ENCODE measurements at places on chromosomes 6 and 20.
A peak's percentile ranks its signal among the peaks of the same experiment; 100 is the strongest.

DNA sequence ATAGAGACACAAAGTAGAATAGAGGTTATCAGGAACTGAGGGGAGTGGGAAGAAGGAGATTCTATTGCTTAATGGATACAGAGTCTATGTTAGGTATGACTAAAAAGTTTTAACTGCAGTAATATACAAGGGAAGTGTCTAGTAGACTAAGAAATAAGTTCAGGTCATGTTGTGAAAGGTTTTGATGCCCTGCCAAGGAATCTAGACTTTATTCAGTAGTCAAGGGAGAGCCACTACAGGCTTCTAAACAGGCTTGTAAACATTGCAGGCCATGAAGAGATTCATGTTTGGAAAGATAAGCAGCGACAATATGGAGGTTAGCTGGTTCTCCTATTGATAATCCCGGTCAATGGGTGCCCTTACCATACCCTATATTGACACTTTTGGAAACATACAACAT is 352.8 kb upstream of the SOX4 start:
- DNase-seq: no peak

DNA sequence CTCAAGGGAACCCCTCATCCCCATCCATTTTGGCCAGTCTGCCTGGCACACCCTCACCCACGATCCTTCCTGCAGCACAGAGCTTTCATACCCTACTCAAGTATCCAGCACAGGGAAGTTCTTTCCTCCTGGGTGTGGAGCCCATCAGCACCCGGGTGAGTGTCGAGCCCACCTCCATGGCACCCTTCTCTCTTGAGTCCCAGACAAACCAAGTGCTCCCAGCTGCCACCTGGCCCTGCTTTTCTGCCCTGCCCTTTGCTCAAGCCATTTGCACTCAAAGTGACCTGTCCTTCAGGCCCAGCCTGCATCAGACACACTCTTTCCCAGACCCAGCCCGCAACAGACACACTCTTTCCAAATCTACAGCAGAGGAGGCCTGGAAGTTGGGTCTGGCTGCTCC is 257.2 kb downstream of the DLL1 start:
- no peak for DNase-seq

DNA sequence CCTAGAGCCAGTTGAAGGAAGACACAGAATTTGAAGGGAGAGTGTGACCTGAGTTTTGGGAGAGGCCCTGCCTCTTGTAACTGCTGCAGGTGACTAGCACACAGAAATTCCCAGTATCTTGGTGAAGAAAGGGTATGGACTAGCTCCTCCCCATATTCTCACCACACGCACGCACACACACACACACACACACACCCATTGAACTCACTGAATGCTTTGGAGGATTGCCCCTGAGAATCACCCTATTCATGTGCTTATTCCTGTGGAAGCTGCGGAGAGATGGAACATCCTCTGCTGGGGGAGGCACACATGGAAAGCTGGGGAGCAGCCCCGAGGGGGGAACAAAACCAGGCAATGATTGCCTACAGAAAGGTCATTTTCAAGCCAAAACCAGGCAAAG is 6.2 kb upstream of the LMBRD1 start:
- DNase-seq: no peak

DNA sequence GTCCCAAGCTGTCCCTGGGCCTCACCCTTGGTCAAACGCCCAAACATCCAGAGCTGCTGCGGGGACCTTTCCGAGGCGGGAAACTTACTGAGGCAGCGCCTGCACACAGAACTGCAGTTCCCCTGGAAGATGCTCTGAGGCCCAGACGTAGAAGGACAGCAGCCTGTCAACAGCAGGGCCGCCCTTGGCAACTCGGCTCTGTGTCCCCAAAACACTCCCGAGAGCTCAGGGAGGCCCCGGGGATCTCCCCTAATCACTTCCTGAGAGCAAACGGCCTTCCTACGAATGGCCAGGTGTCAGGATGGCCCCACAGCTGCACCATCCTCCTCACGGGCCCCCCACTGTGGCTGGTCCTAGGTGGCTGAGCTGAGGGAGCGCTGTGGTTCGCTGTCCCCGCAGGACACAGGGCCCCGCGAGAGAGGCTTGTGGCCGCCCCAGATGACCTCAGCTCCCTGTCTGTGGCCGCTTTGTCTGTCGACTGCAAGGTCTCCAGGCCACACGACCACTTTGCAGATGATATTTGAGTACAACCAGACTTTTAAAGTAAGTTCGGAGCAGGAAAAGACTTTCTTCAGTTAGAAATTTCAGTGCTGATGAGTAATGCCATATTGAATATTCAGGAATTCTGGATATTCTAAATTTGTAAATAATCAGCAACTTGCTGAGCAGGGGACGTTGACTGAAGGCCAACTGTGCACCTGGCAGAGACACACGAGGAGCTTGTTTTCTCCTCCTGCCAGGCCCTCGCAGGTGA is 46.0 kb downstream of the DLL1 start:
- no peak for DNase-seq

DNA sequence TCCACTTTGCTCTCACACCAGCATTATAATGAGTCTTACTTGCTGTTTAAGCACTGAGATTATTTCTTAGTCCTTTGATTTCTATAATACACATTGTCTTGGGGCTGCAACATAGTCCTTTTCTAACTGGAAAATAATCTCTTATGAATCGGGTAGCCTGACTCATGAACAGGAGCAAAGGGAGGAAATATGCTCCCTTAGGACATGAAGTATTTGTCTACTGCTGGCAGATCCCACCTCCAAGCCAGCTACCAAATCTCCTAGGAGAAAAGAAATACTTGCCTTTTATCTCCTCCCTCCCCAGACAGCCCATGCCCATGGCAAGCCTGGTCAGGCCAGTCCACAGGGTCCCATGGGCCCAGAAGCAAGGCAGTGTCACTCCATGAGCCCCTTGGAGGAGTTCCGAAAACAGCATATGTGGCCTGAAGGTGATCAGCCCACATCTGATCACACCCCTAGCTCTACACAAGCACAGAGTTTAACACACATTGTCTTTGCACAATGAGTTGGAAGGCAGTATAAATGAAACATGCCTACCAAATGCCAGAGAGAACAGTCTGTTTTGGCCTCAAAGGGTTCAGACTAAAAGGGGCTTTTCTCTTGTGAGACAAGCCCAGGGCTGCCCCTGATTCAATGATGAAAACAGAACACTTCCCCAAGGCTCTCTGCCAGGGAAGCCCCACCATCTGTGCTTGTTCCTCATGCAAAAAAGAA is 37.1 kb upstream of the SLC4A11 start:
- no peak for DNase-seq

DNA sequence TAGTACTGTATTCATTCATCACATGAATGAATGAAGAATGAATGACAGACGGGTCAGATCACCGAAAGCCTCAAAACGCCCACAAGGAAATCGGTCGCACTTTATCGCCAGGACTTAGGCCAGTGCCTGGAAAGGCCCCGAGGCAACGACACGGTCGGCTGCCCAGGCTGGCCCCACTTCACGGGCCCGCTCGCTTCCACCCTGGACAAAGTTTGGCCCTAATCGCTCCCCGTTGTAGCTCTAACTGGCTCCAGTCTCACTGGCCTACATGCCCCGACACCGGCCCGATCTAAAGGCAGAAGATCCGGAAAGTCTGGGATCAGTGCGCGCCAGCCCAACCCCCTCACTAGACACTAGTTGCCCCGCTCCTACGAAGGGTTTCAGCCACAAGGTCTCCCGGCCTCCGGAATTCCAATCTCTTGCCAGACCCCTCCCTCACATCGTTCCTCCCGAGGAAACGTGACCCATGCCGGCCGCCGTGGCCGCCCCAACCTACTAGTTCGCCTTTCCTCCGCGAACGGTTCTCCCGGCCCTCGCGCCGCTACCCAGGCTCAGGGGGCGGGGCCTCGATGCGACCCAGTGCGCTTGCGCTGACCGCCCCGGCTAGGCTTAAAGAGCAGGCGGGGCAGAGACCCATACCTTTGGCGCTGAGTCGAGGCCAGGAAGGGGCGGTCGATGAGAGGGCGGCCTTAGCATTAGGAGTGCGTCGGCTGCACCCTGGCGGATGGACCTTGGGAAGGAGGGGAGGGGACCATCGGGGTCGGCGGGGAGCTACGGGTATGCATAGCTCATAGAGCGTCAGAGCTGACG is at the start of the genes GSS and MYH7B:
Gene GSS, minus strand, starts transcription at position 576 of the 810 bp plus-strand sequence. CDS start 3,954 bp downstream, outside the sequence.
Gene MYH7B, plus strand, starts transcription at position 638 of the 810 bp plus-strand sequence. CDS start 22,138 bp downstream, outside the sequence.
- DNase-seq: peak; percentile 90

- DNase-seq: no peak
Observed at GRCh38 chr6:38150681-38151296, 331.3 kb downstream of the ZFAND3 start.

GRCh38 chr6:151323791-151324487 is 67.4 kb downstream of the ZBTB2 start:
- peak; percentile 76 for DNase-seq

DNA sequence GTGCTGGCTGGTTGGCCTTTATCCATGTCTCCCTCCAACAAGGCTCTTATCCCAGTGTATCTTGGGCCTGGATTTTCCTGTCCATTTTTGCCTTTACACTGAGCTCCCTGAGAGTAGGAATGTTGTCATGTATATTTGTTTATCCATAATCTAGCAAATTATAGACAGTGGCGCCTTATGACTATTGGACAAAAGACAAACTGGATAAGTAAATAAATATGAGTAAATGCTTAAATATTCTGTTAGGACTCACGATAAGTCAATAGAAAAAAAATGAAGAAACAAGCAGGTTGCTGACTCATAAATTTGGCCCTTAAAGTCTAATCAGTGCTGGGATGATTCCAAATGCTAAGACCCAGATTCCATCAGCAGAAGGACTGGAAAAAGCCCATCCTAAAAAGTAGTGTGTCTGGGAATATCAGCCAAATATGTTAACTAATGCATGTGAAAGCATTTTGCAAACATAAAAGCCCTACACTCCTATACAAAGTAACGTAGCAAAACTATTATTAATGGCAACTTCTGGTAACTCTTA is 55.0 kb upstream of the PCSK2 start:
- no peak for DNase-seq

DNA sequence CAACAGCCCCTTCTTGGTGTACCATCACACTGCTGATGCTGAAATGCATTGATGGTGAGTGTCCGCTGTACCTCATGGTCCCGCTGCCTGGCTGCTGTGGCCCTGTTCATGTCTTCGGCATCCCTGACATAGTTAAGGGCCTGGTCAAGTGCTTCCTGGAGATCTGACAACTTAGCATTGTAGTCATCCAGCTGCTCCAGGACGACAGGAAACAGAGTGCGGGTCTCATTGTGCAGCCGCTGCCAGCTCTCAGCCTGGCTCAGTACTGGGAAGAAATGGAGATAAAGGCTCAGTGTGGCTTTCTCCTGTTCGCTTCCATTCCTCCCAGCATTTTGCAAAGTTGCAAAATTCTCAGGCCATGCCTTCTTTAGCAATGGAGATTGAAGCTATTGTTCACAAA is 81.8 kb downstream of the LAMA4 start:
- no peak for DNase-seq

GRCh38 chr20:20519269-20519668 is 151.4 kb downstream of the INSM1 start:
- DNase-seq: no peak

DNA sequence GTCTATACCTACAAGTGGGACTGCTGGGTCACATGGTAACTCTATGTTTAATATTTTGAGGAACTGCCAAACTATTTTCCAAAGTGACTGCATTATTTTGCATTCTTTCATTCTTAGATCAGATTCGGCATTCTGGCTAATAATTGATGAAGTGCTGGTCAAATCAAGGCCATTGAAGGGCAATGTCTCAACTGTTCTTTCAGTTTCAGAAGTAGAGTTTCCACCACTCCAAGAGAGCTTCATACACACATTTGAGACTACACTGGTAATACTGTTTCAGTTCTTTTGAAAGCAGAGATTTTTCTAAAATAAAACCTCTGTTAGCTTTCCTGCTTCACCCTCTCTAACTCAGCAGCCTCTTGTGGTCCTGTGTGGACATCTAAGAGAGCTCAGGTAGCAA is 154.5 kb downstream of the CFAP61 start:
- DNase-seq: no peak

DNA sequence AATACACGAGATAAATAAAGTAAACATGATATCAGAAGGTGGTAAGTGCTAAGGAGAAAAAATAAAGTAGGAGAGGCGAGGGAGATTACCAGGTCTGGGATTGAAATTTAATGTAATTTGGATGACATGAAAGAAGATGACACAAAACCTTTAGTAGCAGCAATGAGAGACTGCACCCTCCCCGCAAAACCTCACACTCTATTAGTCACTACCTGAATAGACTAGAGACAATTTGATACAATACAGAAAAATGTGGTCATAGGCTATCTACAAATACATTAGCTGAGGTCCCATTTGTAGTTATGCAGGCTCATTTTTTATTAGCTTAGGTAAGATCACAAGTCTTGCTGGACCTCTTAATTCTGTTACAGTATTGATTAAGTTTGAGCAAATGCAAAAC is 125.5 kb downstream of the LRFN2 start:
- DNase-seq: no peak

DNA sequence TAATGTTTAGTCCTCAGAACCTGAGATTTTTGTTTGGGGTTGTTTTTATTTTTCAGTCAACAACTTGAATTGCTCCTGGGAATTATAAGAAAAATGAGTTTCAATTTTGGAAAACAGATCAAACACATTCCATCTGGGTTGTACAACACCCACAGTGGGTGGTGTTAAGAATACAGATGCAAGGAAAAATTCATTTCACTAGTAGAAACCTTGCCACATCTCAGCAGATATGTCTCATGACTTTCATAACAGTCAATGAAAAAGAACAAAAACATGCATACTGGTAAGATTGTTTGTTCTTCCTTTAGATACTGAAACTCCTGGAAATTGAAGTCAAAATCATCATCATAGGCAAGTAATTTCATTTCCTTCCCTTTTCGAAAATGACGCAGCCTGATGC is 78.9 kb downstream of the MOXD1 start:
- DNase-seq: no peak

GRCh38 chr20:51014797-51015722 is 7.8 kb downstream of the KCNG1 start:
- peak; percentile 35 for DNase-seq

GRCh38 chr6:118509009-118509617 is 39.0 kb upstream of the PLN start:
- no peak for DNase-seq

DNA sequence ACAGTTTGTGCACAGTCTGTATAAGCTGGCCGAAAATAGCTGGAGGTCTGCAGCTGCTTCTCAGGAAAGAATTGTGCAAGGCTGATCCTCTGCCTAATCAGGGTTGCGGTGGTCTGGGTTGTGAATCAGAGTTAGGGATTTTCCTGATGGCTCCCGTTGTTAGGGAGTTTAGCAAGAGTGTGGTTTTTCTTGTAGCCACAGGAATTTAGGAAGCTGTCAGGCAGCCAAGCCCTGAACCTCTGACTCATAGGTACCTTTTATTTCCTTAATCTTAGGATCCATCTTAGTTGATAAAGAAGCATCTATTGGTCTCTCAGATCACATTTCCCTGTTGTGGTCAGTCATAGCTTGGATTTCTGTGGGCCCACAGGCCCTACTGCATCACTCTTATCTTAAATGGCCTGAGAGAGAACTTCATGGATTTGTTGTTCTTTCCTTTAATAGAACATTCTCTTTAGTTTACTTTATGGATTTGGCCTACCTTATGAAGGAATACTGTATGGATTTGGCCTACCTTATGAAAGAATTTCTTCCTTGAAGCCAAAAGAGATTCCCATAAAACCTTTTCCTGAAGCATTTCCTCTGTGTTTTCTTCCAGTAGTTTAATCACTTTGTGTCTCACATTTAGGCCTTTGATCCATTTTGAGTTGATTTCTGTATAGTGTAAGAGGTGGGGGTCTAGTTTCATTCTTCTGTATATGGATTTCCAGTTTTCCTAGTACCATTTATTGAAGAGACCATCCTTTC is 10.3 kb downstream of the KIF25 start:
- no peak for DNase-seq

- DNase-seq: no peak
Observed at GRCh38 chr6:14436592-14437132, 319.1 kb downstream of the CD83 start.

Measured in hypothalamus (tissue), 51 donors.